Stomach (tissue), 19 donors: ENCODE measurements at places on chromosomes 1 and 21. TPM values are rescaled to one million over a fixed set of nuclear protein-coding genes. Genes with fewer than 3 reads are reported as not detected.
A peak's percentile ranks its signal among the peaks of the same experiment; 100 is the strongest.

The PCP4 gene
- 2.0 TPM for total RNA-seq

GRCh38 chr1:109295712-109296415, 10.9 kb downstream of the MYBPHL start:
- H3K4me1 ChIP-seq, result peaks cover 12% of the 10 kb centered on the region
- no peak for DNase-seq
- H3K27me3 ChIP-seq, result no peaks in the 10 kb centered on the region
- no peak overlapping the region for H3K27ac ChIP-seq
- H3K4me3 ChIP-seq, result no peak overlapping the region
- H3K36me3 ChIP-seq, result no peaks in the 10 kb centered on the region

- no peaks in the 10 kb centered on the region for H3K4me1 ChIP-seq
- no peak overlapping the region for H3K27ac ChIP-seq
- peaks cover 46% of the 10 kb centered on the region for H3K36me3 ChIP-seq
- H3K27me3 ChIP-seq, result no peaks in the 10 kb centered on the region
Observed at GRCh38 chr21:46544003-46544402, 60.9 kb downstream of the S100B start.

DNA sequence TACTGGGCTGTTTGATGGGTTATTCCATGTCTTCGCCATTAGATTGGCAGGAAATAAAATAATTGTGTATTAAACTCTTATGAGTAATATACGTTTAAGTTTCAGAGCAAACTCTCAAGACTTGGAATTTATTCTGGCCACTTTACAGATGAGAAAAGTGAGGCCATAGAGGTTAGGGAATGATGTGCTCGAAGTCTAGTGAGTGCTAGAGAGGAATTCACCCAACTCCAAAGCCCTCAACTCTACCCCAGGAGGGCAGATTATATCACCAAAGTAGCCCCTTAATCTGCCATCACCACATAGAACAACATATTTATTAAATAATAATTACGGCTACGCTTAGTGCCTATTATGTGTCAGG, 440 bp upstream of the MUL1 start:
- peaks cover 15% of the 10 kb centered on the region for H3K36me3 ChIP-seq
- H3K27ac ChIP-seq, result peak overlapping the region; percentile 89
- no peaks in the 10 kb centered on the region for H3K27me3 ChIP-seq
- peaks cover 45% of the 10 kb centered on the region for H3K4me1 ChIP-seq

The ESRRG gene
- 59.3 TPM for total RNA-seq
